Suppressor macrophage (primary cell): ENCODE measurements at places on chromosomes 4 and X.

GRCh38 chrX:86322913-86323312 lies 174.7 kb downstream of the DACH2 start:
- no peak for DNase-seq

GRCh38 chr4:175282407-175282806 lies 364.2 kb downstream of the ADAM29 start:
- DNase-seq = no peak

GRCh38 chrX:102934624-102935023 lies 2.4 kb upstream of the RAB40AL start:
- peak; percentile 51 for DNase-seq

DNA sequence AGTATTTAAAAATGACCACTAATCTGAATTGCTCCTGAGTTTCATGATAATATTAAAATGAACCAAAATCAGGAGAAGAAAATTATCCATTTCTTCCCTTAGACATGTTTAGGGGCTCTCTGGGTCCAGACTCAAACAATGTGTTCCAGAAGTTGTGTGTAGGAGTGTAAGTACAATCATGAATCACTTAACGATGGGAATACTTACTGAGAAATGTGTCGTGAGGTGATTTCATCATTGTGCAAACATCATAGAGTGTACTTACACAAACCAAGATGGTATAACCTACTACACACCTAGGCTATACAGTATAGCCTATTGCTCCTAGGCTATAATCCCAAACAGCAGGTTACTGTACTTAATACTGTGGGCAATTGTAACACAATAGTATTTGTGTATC lies 74.8 kb downstream of the STPG2 start:
- no peak for DNase-seq

GRCh38 chr4:125951261-125951887 lies 636.6 kb downstream of the FAT4 start:
- DNase-seq = no peak
